ENCODE measurements at places on chromosomes 6 and 20. TPM values are rescaled to one million over a fixed set of nuclear protein-coding genes. Genes with fewer than 3 reads are reported as not detected.
A peak's percentile ranks its signal among the peaks of the same experiment; 100 is the strongest.

The NFKBIL1 gene
- total RNA-seq: 26.4 TPM

The RAB44 gene
- not detected for total RNA-seq

DNA sequence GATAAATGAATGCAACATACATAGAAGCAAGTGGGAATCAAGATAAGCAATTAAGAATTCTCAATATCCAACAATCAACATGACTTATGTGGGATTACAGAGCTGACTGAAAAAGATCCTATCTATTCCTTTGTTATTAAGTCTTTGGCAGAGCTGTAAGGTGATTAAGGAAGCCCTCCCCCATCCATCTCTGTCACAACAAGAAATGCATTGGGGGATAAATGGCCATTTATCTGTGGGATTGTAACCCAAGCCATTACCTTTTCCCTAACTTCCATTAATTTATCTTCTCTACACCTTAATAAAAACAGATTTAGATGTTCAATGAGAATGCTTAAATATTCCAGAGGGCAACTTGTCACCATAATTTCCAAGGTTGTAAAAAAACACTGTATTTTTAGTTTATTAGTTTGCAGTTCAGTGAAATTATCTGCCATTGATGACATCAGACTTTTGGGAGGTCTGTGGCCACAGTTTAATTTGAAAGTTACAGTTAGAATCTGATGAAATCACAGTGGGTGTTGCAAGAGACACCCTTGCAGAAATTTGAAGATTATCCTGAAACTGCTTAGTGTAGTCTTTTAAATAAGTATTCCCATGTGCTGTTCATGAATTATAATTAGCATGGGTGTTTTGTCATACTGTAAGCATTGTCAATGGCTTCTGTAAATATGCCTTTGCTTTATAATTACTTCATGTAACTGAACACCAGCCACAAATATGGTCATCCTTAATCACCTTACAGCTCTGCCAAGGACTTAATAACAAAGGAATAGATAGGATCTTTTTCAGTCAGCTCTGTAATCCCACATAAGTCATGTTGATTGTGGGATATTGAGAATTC, 49.4 kb upstream of the FYN start:
- DNase-seq: no peak

The BPIFB1 gene
- total RNA-seq: not detected

DNA sequence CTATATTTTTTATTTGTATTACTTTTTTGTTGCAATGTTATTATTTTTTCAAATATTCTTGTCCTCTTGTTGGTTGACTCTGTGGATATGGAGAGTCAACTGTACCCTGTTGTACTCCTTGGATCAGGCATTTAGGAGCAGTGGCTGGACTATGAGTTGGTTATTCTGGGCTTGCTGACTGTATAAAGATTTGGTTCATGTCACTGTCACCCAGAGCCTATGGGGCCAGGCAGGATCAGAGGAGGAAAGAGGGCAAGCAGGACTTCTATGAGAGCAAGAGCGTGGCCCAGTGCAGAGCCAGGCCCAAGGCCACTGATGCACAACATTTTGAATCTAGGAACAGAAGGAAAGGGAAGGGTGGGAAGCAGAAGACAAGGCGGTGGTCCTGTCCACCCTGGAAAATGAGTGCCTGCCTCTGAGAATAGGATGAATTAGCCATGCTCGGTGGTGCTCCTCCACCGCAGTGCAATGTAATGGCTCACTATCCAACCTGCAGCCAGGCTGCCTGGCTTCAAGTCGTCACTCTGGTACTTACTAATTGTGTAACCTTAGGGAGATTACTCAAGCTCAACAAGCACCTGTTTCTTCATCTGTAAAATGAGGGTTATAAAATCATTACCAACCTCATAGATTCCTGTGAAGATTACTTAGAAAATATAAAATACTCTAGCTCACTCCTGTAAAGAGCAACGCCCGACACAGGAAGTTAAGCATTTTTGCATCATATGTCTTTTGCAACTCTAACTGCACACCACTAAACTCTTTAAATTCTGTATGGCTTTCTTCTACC, 192.1 kb downstream of the KCNQ5 start:
- no peak for DNase-seq

The RSPO4 gene
- not detected for total RNA-seq

- DNase-seq: peak; percentile 96
Measured at GRCh38 chr20:44747166-44748004, 1.7 kb downstream of the KCNK15 start.

GRCh38 chr6:151392427-151392826, 1.1 kb upstream of the ZBTB2 start:
- no peak for DNase-seq

DNA sequence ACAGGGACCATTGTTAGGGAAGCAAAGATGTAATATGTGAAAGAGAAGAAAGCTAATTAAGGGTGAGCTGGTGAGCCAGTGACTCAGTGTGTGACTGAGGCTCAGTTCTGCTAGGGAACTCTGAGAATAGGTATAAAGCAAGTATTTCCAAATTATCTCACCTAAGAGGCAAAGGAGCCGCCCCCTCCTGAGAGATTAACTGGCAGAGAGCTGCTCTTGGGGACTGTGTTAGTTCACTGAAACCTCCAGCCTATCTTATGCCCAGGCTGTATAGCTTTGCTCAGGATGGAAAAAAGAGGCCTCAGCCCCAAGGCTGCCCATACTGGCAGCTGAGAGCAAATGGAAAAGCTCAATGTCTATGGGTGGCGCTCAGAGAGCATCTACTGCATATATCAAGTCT, 152.0 kb downstream of the PAK5 start:
- no peak for DNase-seq

- DNase-seq: no peak
Measured at GRCh38 chr20:10679269-10679668, 5.5 kb upstream of the JAG1 start.

The CFAP61 gene
- not detected for total RNA-seq

The TRIM31 gene
- 119 TPM for total RNA-seq

- DNase-seq: peak; percentile 44
Measured at GRCh38 chr20:17854307-17854903, 114.2 kb downstream of the SNX5 start.

GRCh38 chr6:71204741-71205140, 83.9 kb upstream of the OGFRL1 start:
- no peak for DNase-seq

DNA sequence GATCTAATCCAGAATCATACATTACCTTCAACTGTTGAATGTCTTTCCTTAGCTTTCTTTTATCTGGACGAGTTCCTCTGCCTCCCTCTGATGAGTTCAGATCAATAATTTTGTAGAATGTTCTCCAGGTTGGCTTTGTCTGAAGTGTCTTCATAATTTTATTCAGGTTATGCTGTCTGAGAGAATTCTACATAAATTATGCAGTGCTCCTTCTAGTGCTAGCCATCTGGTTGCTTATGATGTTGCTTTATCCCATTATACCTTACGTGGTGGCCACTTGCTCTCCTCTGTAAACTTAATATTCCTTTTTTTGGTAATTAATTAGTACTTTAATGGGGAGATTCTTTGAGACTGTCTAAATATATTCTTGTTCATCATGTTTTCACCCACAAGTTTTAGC, 67.7 kb upstream of the PTCHD4 start:
- no peak for DNase-seq

The DSP gene
- total RNA-seq: 29.7 TPM

DNA sequence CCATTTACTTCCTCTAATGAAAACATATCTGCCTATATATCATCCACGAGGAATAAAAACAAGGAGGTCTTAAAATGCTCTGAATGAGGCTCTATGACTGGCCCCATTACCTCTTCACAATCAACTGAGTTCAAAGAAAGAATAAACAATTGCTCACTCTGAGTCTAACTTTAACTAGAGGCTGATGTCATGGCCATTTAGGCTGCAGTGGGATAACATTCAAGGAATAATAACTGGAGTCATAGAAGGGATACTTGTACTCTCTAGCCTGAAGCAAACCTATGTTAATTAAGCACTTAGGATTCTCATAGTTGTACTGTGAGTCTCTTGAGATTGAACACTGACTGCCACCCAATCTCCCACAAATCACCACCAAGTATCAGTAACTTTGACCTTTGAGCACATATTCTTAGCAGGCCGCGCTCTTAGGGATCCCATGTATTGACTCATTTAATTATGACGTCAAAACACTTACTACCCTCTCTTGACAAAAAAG, 70.2 kb downstream of the PERP start:
- DNase-seq: no peak

- peak; percentile 6 for DNase-seq
Measured at GRCh38 chr6:155528982-155529453, 73.4 kb upstream of the NOX3 start.
